ENCODE measurements at places on chromosomes 16 and 17.

GRCh38 chr16:62102588-62102987, 66.3 kb upstream of the CDH8 start:
- DNase-seq: no peak

DNA sequence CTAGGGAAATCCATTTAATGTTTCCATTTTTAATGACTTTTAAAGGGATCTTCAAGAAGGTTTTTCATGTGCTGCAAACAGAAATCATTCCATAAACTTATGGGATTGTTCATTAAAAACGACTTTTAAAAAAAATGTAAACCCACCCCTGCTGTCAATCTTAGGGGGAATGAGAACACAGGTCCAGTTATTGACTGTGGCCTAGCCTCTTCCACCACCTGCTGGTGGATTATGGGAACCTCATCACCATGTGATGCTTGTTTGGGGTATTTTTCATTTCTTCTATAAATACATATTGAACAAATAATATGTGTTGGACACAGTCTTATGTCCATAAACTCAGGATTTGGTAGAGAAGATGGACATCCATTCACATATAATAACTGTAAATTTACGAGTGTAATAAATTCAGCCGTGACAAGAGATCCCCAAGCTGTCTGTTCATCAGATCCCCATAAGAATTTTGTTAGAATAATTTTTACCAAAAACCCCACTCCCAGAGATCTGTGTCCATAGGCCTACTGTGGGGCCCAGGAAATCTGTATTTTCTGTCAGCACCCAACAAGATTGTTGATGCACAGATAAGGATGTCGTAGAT, 42.0 kb upstream of the TMC5 start:
- no peak for DNase-seq

DNA sequence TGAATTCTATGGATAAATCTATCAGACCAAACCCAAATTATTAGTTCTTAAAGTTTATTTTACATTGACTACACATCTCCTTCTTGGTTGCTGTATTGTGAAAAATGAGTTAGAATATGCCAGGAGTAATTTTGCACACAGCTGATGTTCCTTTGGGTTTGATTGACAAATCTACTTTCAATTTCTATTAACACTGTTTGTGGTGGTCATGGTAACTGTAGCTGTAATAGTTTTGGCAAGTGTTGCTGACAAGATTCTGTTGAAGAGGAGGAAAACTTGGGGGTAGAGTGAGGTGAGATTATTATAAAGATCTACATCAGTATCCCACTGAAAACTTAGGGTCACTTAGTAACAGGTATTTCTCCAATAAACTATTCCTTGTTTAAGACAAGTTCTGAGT, 30.3 kb downstream of the MRTFB start:
- no peak for DNase-seq

DNA sequence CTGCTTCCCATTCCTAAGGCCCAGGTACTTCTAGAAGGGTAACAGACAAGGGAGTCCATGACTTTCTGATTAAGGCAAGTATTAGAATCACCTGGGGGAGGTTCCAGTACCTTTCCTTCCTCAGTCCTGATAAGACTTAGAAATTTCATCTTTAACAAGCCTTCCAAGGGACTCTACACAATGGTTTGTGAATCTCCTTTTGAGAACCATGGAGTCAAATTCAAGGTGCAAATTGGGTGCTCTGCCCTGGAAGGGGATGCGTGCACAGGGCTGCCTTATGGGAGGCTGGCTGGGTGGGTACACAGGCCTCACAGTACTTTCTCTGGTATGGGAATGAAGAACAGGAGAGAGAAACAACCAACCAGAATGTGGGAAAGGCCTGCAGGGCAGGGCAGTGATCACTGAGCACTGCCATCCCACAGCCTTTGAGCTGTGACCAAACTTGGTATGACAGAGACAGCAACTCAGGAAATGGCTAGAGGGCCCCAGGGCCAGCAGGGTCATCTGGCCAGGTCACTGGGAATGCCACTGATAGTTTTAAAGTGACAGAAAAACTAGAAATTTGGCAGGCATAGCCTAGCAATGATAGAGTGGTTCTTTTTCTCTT, 3.6 kb upstream of the TMIGD1 start:
- DNase-seq: no peak

DNA sequence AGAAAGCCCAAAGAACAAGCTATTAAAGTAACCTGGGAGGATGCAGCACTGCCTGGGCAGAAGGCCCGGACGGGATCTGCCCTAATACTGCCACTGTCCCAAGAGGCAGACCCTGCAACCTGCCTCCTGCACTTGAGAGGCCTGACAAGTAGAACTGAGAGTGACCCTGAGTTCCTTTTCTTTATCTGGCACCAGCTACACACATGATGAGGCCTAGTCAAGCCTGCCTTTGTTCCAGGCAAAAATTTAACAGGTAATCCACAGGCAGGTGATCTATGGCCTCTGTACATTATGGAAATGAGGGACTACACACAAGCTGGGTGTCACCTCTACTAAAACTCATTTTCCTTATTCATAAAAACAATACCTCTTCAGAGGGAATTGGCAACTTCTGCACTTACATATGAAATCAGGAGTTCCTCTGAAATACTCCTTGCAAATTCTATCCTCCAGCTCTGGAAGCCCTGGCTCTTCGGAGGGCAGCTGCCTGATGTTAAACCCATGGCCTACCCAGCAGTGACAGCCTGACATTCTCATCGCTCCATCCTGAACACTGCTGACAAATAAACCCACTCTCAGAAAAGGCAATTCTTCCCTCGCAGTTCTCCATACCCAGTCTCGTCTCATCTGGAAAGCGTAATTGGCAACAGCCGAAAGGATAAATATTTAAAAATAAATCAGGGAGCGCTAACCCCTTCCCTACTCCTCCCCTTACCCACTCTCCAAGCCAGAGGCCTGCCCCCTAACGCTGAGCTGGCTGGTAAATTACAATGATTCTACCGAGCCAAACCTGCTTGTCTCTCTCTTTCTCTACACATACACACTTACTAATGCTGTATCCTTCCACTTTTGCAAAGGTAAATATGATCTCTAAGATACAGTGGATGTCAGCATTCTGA, 2.5 kb upstream of the ZFHX3 start:
- DNase-seq: no peak

DNA sequence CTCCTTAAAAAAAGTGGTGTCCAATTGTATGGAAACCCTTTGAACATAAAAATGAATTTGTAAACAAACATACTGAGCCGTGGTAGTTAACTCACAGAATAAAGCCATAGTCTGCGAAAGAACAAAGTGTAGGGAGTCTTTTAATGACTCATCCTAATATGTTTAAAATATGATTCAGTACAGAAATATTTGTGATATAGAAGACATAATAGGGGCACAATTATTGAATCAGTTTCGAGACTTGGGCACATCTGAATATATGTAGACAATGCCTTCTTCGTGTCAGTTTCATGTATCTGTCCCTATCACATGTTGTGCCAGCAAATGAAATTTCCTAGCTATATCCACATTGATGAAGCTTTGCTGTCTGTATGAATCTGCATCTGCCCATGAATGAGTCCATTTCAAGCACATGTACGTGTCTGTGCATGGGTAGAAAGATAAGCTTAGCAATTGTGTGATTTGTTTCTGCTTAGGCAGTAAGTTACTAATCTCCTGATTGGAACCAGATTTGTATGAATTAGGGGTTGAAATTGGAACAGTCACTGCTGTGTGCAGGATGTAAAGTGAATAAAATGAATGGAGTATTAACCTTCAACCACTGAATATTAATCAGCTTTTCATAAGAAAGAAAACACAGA, 112.5 kb upstream of the SOX9 start:
- no peak for DNase-seq

GRCh38 chr17:6554871-6555330, 1.5 kb downstream of the PITPNM3 start:
- DNase-seq: no peak

DNA sequence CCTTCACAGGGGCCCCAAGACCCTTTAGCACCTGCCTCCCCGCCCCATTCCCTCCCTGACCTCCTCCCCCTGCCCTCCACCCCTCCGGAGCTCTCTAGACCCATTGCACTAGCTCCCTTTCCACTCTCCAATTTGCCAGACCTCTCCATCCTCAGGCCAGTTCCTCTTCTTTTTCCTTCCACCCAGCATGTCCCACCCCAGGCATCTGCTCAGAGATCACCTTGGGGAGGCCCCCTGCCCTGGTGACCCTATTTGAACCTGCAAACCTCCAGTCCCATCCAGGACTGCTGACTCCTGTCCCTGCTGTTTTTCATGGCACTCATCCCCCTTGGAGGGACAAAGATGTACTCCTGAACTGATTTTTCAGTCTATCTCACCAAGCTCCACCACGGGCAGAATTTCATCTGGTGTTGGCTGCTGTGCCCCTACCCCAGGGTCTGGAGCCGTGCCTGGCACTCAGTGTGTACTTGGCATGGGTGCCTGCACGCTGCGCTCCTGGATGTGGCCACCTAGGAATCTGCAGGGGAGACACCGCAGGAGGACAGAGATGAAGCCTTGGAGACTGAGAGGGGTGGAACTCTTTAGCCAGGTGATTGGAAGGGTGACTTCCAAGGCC, 85.6 kb upstream of the CACNG5 start:
- no peak for DNase-seq

GRCh38 chr17:80362428-80363119, 52.4 kb upstream of the ENDOV start:
- no peak for DNase-seq

DNA sequence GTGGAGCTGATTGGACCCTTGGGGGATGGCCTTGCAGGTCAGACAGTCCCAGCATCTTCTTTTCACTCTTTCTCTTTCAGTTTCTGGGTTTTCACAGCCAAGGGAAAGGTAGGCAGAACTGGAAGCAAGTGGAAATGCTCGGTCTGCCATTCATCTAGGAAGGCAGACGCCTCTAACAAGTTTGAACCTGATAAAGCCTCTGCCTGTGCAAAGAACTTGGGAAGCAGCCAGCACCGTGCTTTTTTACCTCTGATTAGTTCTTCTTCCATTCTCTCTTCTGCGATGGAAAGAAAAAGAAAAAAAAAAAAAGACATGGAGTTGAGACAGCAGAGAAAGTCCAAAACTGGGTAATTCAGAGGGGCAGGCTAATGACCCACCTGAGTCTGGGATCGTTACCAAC, 997.8 kb upstream of the EEF2KMT start:
- no peak for DNase-seq

- no peak for DNase-seq
Observed at GRCh38 chr17:28738680-28739384, 5.0 kb upstream of the TRAF4 start.

- no peak for DNase-seq
Observed at GRCh38 chr16:9500872-9501271, 409.4 kb downstream of the HAPSTR1 start.

GRCh38 chr17:16129441-16130205, 85.7 kb downstream of the NCOR1 start:
- no peak for DNase-seq

GRCh38 chr17:34269969-34270368, at the start of gene CCL7:
Gene CCL7, plus strand, starts transcription at chr17:34270221. Its CDS starts 70 bp downstream, at chr17:34270291.
- no peak for DNase-seq

- no peak for DNase-seq
Observed at GRCh38 chr16:84068783-84069462, 26.3 kb upstream of the SLC38A8 start.

DNA sequence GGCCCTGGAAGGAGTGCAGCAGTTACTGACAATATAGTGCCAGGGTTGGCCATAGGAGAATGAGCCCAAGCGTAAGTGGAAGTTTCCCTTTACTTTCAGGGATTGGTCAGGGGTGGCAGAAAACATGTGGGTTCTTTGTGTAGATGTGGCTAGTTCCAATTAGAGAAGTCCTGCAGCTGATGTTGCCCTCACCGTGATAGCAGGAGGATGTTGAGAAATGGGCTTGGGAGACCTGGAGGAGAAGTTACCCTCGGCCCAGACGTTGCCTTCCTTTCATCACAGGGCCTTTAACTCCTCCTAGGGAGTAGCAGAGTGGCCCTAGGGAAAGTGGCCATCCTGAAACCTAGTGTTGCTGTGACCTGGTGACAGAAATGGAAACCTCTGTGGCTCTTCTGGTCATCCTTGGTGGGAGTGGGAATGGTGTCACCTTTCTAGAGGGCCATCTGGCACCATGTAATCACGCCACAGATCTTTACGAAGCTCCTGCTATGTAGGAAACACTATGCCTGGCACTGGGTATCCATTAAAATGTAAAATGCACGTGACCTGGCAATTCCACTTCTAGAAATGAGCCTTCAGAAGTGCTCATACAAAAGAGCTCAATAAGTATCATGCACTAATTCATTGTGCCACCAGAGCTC, 6.7 kb downstream of the TMEM92 start:
- DNase-seq: no peak

- no peak for DNase-seq
Observed at GRCh38 chr16:81738783-81739496, 40.2 kb upstream of the PLCG2 start.

DNA sequence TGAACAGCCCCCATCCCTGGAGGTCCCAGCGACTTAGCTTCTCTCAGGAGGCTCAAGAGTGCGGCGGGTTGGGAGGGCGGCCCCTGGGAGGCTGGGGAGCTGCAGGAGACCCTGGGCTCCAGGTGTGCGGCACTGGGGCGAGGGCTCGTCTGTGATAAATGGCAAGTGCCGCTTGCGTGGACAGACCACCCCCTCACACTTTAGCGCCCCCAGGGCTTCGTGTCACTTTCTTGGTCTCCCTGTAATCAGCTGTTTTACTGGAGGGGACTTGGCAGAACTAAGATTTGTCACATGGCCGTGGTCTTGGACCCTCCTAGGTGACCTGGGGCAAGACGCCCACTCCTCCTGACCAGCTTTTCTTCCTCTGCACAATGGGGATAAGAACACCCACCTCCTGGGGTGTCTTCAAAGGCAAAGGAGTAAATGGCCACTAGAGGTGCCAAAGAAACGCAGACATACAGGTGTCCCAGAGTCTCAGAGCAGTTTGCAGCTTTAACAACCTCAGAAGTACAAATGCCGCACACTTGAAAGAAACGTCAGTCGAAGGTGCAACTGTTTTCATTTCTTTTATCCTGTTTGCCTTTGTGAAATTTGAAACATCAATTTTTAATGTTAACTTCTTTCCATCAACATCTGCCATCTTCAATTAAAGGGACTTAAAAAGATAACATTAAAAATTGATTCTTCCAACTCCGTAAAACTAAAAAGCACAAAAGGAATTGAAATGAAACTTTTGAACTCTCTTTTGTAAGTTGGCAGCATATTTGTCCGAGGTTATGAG, 946 bp downstream of the OSGIN1 start:
- DNase-seq: no peak

DNA sequence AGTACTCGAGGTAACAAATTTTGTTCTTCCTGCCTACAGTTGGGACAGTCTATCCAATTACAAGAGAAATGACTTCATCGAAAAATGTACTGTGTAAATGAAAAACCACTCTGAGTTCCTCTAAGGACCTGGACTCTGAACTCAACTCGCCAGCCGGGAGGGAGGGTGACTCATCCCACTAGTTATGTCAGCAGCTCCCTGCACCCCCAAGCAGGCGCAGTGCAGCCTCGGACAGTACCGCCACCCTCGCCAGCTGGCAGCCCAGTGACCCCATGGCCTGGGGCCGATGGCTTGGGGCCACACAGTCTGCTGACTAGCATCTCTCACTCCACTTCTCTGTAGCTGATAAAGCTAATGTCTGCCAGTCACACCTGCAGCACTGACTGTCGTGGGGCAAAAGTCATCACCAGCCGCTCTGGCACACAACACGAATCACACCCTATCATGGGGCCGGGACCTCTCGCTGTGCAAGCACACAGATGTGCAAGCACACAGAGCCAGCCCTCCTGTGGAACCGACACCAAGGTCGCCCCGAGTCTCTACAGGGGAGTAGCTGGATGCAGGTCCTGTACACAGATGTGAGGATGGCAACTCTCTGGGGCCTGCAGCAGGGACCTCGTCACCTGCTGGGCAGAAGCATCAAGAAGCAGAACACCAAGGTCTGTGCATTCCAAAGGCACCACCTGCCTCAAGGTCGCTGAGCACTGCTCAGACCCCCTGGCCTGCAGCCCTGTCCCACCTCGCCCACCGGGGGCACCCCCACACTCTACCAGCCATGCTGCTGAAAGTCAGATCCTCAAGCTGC, 5.7 kb downstream of the CSNK1D start:
- no peak for DNase-seq

Data from stimulated activated CD8-positive, alpha-beta memory T cell treated with anti-CD3 and anti-CD28 coated beads, Interleukin-7, amount 100 ng/mL, for 1 hour (primary cell).